ENCODE measurements at places on chromosomes 7 and 10.

GRCh38 chr7:18491871-18492270 is 3.7 kb upstream of the HDAC9 start:
- no peak for DNase-seq

- no peak for DNase-seq
These were observed 29.2 kb upstream of the ADGRA1 start for GRCh38 chr10:133058331-133059092.

DNA sequence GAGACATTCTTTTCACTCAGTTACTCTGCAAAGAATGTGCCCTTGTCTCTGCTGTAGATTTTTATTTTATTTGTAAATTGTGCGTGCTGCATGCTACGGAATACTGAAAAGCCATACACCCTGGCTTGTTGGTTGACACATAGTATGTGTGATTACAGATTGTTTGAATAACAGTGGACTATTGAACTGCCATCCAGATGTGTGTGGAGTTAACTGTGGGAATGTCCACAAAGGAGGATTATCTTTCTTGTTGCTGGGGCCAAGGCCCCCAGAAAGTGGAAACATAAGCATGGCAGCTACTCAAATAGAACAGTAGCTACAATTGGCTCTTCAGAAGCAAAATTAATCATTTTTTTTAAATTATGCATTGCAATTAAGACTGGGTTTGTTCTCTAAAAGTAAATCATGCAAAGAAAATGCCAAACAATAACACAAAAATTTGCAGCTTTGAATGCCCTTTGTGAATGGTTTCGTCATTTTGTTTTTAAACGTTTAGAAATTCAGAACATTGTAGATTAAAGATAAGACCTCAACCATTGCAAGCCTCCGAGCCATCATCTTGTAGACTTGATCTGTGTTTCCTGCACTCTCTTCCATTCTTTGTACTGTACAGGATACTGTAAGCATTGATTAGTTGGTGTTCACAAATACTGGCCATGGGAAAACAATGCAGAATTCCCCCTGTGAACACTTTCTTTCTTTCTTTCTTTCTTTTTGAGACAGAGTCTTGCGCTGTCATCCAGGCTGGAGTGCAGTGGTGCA is 210.3 kb upstream of the TCF7L2 start:
- DNase-seq, result no peak

- no peak for DNase-seq
These were observed 2.9 kb downstream of the PPP1R3A start for GRCh38 chr7:113915956-113916355.

- DNase-seq, result no peak
These were observed 16.1 kb upstream of the TRPV6 start for GRCh38 chr7:142901426-142902259.

DNA sequence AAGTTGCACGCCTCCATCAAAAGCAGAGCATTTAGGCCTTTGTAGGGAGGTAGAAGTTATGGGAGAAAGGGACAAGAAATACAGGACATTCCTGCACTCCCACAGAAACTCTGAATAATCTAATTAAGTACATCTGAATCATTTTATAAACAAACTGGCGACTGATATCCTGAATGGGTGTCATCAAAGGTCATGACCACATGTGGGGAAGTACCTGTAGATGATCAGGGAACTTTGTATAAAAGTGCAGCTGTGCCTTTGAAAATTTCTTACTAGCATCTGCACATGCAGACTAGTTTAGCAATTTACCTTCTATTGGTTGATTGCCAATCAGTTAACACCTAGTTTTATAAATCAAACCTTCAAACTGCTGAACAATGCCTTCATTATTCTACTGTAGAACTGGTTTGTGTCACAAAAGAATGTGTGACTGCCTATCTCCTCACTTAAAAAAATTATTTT is 17.1 kb downstream of the STEAP4 start:
- DNase-seq, result peak; percentile 85

DNA sequence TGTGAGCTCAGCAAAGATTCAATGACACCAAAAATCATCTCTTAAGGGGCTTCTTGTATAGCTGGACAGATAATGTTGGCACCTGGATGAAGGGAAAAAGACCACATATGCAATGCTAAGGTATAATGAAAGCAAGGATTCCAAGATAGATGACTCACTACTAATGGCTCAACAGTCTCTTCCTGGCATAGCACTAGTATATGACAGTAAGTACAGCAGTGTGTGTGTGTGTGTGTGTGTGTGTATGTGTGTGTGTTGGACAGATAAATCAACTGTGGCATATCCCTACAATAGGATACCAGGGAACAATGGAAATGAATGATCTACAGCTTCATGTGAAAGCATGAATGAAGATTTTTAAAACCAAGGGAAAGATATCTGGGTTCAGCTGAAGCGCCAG is 257.1 kb downstream of the SFMBT2 start:
- DNase-seq, result peak; percentile 42

DNA sequence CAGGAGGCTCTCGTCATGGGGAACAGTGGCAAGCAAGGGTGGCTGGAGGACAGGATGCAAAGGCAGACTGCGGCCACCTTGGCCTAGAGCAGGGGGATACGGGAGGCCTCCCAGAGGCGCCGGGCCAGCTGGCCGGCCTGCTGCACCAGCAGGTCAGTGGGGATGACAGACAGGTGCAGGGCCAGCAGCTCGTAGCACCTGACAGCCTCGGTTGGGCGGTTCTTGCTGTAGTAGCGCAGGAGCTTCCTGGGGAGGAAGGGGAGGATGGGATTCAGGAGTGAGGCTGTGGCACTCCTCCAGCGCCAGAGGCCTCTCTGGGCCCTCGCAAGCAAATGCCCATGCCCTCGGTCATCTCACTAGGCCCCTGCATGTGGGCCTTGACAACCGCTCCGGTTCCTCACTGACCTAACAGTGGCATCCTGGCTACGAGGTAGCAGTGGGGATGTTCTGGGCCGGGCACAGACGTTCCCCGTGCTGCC is 2.5 kb upstream of the PYROXD2 start:
- no peak for DNase-seq

DNA sequence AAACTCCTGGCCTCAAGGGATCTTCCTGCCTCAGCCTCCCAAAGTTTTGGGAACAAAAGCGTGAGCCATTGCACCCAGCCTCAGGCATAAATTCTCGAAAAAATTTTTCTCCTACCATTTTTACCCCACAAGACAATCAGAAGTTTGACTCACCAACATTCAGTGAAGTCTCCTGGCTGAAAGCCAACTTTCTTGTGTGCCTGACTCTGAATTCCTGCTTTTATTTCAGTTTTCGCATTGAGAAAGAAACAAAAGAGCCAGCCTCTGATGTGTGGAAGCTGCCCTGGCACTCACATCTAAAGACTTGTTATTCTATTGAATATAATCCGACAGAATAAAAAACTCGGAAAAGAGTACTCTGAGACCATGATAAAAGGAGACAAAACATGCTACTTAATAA is 402.9 kb downstream of the MAGI2 start:
- DNase-seq, result peak; percentile 69

DNA sequence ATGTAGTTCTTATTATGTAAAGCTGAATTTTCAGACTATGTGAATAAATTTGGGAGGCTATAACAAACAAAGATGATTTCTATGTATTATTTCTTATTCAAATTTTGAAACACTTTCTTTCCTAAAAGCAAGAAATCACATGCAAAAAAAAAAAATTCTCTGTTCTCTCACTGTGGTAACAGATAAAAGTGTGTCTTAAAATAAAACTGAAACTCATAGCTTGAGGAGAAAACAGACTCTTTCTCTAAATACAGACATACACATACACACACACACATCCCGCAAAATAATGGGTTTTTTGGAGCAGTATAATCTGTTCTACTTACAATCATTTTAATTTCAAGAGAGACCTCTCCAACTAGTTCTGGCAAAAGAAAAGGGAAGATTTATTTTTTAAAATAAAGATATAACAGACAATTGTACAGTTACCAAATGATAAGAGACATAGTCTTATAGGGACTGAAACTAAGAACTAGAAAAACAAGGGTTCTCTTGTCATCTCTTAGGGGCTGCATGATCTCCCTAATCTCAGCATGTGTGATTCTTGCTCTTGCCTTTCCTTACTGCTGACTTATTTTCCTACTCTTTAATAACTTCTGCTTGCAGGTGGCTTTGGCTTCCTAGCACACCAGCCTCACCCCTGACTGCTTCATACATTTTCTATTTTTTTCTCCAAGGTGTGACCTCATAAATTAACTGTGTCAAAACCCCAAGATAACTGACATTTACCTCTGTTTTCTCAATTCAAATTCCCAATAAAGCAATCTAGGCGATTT is 483.5 kb upstream of the POT1 start:
- DNase-seq, result no peak

DNA sequence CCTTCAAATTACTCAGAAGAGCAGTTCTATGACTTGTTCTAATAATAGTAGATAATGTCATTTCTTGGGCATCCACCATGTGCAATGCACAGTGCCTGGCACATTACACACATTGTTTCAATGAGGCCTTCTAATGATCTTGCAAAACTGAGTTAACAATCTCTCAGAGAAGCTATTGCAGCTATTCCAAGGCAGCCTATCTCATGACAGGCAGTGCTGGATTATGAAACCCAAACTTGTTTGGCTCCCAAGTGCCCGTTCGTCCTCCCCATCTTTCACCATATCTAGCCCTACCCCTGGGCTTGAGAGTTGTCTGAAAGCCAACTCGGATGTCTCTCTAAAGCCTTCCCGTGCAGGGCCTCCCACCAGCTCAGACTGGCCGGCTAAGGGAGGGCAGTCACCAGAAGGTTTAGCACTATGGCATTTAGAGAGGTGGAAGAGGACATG is 405.1 kb downstream of the PLXNA4 start:
- DNase-seq, result no peak

- DNase-seq, result no peak
These were observed 2.6 kb downstream of the ATRNL1 start for GRCh38 chr10:115095758-115096157.

DNA sequence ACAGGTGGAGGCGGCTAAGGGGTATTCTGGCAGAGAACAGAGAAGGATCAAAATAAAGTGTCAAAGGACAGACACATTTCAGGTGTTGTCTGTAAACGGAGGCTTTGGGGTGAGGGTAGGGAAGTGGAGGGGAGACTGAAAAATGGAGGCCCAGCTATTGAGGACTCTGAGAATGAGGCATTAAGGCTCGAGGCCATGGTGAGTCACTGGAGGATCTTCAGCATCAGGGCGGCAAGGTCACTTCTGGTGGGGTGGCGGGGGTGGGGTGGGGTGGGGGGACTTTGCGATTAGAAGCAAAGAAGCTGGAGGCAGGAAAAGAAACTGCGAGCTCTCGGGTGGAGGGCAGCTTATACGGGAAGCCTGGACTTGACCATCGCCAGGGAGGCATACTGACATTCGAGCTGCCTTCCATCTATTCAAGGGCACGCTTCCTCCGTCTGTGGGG is 58.4 kb upstream of the PCGF5 start:
- DNase-seq, result peak; percentile 12

- DNase-seq, result no peak
These were observed 57.5 kb downstream of the GLRX3 start for GRCh38 chr10:130193493-130194193.

DNA sequence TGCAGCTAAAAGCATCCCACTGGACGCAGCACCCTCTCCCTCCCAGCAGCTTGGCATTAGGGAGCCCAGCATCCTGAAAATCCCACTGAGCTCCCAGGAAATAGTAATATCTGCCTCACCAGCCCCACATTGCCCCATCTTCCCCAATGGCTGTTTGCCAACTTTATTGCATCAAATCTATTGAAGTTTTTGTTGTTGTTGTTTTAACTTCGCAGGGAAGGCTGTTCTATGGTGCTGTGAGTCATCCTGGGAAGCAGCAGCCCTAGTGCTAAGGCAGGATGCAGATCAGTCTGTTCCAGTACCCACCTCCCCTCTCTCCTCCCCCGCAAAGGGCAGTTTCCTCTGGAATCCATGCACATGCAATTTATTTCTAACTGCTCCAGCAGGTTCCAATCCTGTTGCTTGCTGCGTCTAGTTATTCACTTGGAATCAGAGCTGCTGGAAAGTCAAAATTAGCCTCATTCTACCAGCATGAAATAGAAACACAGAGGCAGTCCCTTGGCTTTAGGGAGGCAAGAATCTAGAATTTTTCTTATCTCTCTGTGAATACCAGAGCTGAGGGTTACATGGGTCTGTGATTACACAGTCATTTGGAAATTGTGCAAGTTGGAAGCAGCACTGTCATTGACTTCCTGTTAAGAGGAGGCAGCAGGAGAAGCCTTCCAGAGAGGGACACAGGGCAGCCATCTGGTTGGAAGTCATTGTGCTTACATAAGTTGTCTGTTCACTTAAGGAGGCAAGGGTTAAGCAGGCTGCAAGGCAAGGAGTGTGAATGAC is 115.9 kb upstream of the CACUL1 start:
- DNase-seq, result peak; percentile 60

DNA sequence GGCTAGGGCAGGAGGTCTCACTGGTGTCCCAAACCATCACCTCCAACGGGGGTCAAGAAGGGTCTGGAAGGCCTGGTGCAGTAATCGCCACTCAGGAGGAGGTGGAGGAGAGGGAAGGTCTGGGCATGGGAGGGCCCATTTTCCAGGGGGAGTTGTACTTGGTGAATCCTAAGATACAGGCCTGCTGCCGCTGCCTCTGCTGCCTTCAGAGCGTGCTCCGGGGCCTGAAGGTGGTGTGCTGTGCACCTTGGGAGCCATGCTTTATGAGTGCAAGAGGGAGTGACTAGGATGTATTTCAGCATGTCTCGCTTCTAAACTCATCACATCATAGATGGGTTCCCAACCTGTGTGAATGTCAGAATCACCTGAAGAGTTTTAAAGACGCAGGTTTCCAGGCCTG is 78.2 kb downstream of the GLRX3 start:
- DNase-seq, result no peak

DNA sequence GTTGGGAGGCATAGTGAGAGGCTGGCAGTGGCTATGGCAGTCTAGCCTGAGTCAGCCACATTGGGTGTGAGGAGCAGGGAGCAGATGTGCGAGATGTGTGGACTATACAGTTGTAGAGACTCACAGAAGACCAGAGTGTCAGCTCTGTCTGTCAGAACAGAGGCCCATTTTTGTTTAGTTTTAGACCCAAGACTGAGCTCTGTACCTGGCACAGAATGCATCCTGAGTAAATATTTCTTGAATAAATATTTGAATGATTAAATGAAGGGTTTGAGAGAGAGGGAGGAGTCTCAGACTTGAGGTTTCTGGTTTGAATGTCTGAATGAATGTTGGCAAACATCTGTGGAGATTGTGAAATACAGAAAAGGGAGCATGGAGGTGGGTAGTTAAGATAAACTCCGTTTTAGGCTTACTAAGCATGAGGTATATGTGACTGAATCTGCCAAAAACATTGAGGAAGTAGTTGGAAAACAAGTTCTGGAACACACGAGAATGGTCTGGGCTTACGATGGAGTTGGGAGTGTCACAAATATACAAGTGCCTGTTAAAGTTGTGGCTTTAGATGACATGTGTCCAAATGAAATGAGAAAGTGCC is 3.6 kb downstream of the SEC23IP start:
- DNase-seq, result peak; percentile 85

- DNase-seq, result peak; percentile 99
These were observed 177.6 kb upstream of the SEMA3A start for GRCh38 chr7:84372155-84372621.
